ENCODE measurements at places on chromosomes 12 and 14.

GRCh38 chr12:132456944-132457495, 32.9 kb upstream of the FBRSL1 start:
- no peak for DNase-seq

DNA sequence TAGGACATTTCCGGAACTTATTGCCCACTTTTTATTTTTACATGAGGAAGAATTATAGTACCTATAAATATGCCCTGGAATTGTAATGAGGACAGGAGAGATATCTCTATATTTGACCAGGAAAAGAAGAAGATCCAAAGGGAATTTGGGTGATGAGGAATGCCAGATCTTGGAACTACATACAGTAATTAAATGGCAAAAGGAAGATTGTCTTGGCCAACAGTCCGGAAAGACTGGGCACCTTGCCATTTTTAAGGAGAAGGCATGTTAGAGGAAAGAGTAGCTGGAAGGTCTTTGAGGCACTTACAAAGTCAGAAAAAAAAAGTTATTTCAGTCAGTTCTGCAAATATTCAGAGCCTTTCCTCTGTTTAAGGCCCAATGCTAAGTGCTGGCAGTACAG, 616.4 kb downstream of the MED13L start:
- no peak for DNase-seq

DNA sequence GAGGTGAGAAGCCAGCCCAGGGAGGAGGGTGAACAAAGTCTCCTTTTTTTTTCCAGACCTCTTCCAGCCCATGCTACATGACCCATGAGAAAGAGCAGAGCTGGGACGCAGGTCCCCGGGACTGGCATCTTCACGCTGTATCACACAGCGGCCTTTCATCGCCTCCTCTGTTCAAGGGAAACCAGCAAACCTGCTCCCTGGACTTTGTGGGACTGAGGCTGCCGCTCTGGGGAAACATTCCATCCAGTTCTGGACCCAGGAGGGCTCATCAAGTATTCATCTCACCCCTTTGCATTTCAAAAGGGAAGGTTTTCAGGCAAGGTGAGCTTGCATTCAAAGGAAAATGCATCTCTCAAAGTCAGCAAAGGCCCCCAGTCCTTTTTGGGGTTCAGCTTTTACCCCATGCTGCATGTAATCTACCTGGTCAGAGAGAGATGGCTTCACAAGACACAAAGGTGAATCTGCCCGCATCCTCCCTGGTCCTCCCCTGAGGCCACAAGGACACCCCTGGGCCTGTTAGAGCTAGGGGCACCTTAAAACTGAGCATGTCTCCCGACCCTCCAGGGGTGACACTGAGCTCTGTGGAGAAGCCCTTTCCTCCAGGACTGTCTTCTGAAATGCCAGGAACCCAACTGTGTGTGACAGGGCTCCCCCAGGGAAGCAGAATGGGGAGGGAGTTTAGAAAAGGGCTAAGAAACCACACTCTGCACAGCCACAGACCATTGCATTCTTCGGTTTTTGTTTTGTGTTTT, 21.2 kb upstream of the MEG3 start:
- no peak for DNase-seq

DNA sequence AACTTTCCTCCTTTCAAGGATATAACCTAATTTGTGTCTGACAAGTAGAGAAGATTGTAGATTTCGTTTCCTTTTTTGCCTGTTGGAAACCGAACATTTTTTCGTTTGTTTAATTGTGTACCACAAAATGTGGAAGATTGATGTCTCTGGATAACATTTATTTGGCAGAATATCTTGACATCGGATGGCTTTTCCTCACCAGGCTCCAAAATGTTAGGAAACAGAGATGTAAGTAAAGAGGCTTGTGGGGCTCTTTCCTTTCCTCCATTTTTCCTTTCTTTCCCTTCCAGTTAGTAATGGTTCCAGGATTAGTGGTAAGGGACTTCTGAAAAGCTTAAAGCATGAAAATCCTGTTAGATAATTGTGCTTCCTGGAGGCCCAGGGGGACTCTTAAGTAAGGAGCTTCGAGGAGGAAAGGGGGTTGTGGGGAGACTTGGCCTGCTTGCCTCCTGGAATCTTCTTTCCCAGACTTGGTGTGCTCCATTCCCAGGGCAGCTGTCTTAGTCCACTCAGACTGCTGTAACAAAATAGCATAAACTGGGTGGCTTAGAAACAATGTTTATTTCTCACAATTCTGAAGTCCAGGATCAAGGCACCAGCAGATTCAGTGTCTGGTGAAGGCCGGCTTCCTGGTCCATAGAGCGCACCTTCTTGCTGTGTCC, 243.1 kb upstream of the PWP1 start:
- DNase-seq, result no peak

DNA sequence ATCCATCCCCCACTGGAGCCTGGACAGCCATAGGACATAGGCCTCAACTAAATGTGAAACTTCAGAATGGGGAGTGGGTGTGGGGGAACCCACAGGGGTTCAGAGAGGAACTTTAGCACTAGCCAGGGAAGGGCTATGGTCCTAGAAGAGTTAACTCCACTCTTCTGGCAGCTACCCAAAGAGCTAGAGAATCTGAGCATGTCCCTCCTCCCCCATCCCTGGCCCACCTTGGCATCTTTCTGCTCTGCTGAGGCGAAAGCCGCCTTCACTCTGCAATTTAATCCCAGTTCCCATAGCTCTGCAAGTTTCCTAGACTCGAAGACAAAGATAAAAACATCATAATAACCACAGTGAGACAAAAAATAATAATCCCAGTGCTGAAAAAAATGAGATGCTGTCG, 214.7 kb upstream of the RTL1 start:
- DNase-seq, result no peak

DNA sequence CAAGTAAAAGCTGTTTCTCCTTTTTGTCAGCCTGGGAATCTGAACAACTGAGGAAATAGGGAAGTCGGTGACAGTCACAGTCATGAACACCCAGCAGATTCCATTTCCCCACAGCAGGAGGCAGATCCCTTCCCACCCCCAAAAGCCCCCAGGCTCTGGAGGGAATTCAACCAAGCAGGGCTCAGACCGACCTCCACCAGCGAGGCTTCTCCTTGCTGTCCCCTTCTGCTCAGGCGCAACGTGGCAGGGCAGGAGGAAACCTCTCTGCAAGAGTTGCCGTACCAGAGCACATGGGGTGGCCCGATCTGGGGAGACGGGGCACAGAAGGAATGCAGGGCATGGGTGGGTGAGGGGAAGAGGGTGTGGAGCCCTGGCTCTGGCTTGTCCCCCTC, 319 bp downstream of the GALNT6 start:
- no peak for DNase-seq

DNA sequence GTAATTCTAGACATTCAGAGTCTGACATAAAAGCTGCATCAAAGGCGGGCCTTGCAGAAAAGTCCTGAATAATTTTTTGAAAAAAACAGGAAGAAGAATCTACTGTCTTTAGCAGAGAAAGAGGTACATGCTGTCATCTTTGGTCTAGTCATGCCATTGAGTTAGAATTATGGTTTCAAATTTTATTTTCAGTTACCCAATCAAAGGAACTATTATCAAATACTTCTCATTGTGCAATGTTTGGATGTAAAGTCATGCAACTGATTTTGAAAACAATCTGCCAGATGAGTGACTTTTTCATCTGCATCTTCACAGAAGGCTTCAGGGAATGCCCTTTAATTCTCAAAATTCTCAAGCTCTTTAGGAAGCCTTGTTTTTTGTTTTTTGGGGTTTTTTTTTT, 803.5 kb downstream of the FLRT2 start:
- no peak for DNase-seq

DNA sequence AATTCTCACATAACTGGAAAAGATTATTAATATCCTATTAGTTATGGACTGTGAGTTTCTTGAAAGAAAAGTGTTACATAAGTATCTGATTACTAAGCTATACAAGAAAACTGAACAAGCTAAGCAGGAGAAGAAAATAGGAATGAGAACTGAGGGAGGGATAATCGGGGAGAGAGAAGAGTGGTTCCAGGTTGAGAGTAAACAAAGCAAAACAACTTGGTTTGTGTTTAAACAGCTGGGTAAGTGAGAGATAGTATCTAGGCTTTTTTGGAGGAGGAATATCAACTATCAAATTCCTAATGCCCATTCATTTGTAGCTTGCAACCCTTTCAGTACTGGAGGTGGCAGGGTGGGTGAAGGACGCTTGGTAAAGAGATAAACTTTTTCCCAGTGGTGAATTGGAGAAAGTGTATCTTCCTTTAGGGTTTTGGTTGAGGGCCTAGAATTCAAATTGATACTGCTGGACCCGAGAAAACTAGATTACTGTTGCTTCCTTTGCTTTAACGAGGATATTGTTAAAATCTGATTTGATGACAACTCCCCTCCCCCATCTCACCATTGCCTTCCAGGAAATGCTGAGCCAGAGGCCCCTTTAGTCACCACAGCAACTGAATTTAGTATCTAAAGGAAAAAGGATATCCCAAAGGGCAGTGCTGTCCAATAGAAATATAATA, 2.0 kb upstream of the SLC2A3 start:
- no peak for DNase-seq

GRCh38 chr12:62259631-62259992, 592 bp upstream of the USP15 start:
- no peak for DNase-seq

GRCh38 chr12:32906399-32907165, 10.0 kb upstream of the PKP2 start:
- DNase-seq, result no peak

DNA sequence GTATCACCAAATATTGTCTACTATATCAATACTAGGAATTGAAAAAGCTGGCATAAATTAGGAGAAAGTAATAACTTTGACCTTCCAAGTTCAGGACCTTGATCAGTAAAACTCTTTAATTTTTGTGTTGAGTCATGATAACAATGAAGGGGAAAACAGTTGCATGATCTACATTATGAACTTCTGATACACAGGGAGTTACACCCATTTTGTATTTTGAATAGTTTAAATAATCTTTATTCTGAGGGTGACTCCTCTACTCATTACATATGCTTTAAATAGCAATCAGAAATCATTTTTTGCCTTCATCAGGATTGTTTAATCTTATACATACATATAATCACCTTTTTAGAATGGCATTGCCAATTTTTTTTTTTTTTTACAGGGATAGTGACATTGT, 492.5 kb downstream of the NAV3 start:
- DNase-seq, result no peak

DNA sequence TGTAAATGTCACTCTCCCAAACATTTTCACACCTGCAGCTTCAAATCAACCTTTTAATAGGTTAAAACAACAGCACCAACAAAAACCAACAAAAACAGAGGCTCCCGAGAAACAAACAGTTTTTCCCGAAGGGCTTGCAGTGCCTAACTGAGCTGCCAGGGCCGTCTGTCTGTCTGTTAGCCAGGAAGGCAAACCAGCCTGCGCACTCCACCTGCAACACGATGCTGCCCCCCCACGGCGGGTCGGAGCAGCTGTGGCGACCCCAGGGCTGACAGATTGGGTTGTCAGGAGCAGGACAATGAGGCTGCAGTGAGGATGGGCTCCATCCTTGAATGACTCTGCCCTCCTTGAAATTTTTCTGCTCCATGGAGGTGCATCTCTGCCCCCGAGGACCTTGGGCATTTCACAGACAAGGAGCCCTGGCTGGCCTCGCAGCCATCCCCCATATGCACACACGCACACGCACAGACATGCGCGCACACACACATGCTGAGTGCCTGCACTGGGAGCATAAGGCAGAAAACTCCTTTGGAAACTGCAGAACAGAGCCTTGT, 2.6 kb downstream of the RTL1 start:
- no peak for DNase-seq

GRCh38 chr12:68779280-68779679, 28.7 kb upstream of the MDM2 start:
- no peak for DNase-seq

- no peak for DNase-seq
Observed at GRCh38 chr14:92382677-92383076, 59.7 kb downstream of the SLC24A4 start.

GRCh38 chr12:56565510-56566101, 44.0 kb downstream of the RBMS2 start:
- no peak for DNase-seq

DNA sequence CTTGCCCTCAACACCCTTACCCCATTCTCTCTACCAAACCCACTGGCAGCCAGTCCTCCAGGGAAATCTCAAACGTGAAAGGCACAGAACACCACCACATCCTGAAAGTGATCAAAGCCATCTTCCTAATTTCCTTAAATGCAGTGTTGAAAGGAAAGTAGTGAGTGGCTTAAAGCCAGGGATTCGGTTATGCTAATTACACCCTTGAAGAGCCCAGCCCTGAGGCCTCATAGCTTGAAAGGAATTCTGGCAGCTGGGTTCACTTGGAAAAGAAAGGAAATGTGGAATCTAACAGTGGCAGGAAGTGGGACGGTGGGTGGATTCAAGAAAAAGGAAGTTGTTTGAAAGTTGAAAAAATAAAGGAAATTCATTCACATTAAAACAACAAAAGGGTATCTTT, 73.0 kb upstream of the FICD start:
- DNase-seq, result no peak

DNA sequence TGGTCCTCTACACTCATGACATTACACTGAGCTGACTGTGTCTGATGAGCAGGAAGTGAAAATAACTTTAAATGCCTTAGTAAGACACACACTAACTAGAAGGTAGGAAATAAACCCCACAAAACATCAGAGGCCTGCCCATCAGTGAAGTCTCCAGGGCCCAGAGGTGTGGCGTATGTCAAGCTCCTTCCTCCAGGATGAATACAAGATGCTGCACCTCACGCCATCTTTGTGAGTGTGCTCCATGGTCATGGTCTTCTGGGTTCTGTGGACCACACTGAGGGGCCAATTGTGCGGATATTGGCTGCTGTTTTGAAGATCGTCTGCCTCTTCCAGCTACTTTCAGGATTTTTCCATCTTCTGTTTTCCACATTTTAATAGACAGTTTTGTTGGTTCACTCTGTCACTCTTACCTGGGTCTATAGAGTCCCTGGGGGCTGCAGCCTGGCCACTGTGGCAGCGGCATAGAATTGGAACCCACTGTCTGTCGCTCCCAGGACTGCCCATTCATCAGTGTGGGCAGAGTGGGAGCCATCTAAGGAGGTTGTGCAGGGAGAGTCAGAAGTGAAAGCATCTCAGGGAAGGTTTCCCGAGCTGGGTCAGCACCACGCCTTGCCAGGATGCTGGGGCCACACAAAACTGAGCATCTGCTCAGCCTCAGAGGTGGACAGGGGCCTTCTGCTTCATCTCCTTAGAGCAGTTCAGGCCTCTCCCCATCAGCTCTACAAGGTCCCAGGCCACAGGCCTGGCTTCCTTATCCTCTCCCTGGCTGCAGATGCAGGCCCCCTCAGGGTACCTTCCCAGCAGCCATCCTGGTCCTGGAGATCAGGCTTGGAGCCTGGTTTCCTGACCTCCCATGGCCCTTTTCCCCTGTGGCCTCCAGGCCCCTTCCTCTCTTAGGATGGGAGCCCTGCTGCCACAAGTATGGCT, 57.5 kb upstream of the C14orf180 start:
- no peak for DNase-seq

DNA sequence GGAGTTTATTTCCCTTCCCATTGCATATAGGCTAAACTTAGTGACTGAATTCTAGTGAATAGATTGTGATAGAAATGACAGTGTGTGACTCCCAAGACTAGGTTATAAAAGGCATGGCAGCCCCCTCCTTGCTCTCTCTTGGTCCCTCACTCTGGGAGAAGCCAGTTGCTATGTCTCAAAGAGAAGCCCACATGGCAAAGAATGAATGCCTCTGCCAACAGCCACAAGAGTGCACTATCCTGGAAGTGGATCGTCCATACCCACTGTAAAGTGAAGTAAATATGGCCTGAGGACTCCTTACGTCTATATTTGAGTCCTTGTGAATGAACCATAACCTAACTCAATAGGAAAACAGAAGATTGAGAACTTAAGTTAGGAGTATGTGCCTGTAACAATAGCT, 35.4 kb upstream of the HMGA2 start:
- DNase-seq, result no peak

GRCh38 chr12:28129031-28129430, 61.2 kb upstream of the CCDC91 start:
- DNase-seq, result no peak

GRCh38 chr14:55107766-55108554, 21.1 kb upstream of the LGALS3 start:
- DNase-seq, result no peak

All from NCI-H187 (cell line).